ENCODE measurements at places on chromosomes 4 and X.

DNA sequence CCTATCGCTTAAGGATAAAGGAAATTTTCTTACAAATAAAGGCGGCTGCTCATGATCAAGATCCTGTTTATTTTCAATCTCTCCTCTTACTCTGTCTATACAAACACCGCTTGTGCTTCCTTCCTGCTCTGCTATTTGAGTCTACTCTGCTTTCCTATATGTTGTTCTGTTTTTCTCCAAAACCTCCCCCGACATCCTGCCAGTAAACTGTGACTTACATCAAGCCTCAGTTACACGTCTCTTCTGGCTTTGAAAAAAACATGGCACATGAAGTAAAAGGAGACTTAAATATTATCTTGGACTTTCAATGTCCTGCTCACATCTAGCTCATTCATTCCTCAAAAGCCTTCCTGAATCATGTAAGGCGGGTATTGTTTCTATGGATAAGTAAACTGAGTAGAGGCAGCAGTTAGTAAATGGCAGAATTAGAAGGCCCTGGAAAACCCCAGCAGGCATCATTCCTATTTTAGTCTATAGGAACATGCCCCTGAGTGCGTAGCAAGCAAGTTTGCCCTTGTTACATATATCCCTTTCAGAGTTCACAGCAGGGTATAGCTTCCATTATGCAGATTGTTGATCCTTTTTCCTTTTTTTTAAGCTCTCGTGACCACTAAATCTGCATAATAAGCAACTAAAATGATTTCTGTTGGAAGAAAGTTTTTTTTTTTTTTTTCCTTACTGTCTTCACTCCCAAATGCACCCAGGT lies 280.1 kb downstream of the RAPGEF2 start:
- no peak for DNase-seq

- DNase-seq: no peak
These were observed 5.4 kb upstream of the PRICKLE3 start for GRCh38 chrX:49191574-49192011.

- DNase-seq: no peak
These were observed 2.2 kb downstream of the NMU start for GRCh38 chr4:55633903-55634302.

DNA sequence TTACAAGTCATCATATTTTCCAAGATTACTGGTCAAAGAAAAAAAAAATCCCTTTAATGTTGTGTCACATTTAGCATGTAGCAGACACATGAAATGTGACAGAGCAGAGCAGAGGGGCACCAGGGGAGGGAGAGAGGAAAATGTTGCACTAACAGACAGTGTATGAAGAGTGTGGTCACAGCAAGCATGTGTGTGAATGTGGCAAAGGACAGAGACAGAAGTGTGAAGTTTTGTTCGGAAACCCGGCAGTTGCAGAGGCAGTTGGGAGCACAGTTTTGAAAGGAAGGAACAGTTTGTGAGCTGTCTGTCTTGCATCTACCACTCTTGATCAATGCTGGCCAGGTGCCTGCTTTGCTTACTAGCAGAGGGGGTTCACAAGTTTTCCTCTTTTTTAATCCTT lies 83.9 kb upstream of the MAP3K15 start:
- no peak for DNase-seq

GRCh38 chr4:169005453-169006099 lies 4.5 kb downstream of the CBR4 start:
- no peak for DNase-seq

DNA sequence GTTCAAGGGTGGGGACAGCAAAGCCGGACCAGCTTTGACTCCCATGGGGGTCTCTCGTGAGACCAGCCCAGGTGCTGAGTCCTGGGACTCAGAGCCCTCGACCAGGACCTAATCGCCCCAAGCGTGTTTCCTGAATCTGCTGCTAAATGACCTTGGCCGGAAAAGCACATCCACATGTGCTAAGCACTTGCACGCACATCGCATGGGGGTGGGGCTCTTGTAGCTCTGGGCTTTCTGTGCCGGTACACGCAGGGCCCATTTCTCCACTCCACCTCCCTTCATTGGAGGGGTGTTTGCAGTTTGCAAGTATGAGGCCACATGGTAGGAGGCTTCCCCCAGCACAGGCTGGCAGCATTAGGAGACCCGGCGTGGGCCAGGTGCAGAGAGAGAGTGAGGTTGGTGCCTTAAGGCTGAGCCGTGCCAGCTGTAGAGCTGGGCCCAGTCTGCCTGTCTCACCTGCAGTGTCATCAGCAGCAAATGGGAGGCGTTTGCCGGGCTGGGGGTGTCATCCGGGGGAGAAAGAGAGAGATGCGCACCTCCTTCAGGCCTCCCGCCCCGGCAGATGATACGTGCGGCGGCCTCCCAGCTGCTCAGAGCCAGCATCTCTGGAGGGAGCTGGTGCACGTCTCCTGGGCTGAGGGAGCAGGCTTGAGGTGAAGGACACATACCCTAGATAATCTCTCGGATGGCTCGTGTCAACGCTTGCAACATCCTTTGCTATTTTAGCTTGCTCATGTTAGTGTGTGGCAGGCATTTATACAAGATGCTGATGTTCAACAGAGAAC lies 45.2 kb upstream of the CLCN4 start:
- no peak for DNase-seq
